ENCODE measurements at places on chromosomes 3 and 15.

- DNase-seq, result no peak
These were observed 100.3 kb upstream of the TPRG1 start for GRCh38 chr3:189071446-189071845.

- DNase-seq, result no peak
These were observed 79.1 kb downstream of the CADPS start for GRCh38 chr3:62795978-62796657.

- no peak for DNase-seq
These were observed 251.5 kb downstream of the OPA1 start for GRCh38 chr3:193844472-193844871.

- DNase-seq, result peak; percentile 45
These were observed 55.8 kb downstream of the ZNF621 start for GRCh38 chr3:40580494-40581091.

- DNase-seq, result no peak
These were observed 11.2 kb upstream of the CXCR6 start for GRCh38 chr3:45932112-45932511.
